NCI-H524 (cell line): ENCODE measurements at places on chromosomes 11 and 22.

DNA sequence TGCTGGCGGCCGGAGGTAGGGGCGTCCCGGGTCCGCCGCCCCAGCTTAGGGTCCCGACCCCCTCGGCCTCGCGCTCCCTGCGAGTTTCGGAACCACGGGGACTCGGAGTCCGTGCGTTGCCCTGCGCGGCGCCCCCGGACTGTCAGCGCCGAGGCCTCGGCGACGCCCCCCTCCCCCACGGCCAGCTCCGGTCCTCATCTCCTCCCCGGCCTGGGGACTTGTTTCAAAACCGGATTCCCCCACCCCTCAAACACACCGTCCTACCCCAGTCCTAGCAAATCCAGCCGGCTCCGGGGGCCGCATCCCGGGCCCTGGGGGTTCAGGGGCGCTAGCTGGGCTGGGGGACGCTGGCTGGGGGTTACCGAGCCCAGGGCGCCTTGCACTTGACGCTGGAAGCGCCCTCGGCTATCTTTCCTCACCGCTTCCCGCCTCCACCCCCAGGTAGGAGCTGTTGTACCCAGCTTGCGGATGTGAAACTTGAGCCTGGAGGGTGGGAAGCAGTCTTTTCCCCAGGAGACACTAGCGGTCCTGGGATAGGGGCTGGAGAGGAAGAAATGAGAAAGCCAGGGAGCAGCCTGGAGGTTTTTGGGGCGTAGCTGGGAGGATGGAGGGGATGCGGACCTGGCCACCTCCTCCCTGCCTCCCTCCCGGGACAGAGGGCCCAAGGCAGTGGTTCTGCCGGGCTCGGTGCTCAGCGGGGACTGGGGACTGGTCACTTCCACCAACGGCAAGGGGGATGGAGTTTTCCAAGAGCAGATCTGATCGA lies 550 bp downstream of the FBLN1 start:
- DNase-seq: no peak

- DNase-seq: no peak
These were observed 9.4 kb downstream of the SPATA19 start for GRCh38 chr11:133835593-133836548.

DNA sequence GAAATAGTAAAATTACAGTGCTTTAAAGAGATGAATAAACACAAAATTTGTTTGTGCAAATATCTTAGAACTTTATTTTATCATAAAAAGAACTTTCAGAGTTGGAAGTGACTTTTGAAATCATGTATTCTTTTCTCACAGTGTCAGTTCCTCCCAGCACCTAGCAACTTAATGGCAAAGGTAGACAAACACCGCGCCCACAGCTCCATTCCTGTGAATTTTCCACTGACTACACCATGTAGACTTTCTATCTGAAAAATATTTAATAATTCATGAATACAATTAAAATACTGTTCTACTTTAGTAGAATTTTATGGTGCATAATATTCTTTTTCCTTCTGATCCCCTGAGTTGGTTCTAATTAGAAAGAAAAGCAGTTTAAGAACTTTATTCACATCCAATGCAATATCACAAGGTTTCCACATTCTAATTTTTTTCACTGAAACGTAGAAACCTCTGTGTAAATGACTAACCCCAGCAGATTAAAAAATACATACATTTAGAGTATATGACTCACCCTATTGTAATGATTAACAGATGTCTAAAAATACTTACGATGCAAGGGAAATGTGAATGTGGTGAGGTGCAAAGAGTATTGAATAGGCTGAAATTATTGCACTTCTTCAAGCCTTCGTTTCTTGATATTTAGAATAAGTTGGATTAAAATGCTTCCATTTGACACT lies 218.2 kb upstream of the CCDC179 start:
- DNase-seq: no peak

DNA sequence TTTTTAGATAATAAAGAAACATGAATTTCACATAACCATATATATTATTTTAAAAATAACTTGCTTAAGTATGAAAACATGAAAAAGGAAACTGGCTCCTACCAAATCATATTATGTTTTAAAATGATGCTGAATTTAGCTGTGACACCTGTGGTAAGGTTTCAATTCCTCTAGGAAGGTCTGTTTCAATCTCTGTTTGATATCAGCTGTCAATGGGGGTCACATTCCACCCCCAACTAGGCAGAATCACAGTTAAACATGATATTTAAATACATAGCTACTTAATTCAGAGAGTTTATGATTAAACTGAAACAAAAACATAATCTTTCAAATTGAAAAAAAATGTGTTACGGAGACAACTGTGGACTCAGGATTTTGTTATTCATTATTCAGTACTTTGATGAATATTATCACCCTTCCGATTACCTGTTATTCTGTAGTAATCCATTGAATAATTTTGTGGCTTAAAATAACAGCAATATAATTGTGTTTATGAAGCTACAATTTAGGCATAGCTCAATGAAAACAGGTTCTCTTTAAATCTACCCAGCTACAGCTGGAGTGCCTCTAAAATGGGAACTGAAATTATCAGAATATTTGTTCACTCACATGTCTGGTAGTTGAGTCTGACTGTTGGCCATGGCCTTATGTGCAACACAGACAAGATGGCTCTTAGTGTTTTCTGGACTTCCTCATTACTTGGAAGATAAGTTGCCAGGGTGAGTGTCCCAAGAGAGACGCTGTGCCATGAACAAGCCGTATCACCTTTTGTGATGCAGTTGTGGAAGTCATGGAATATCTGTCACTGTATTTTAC lies 244.6 kb upstream of the ANO3 start:
- DNase-seq: no peak
